Activated CD4-positive, alpha-beta T cell treated with anti-CD3 and anti-CD28 coated beads, Interleukin-2, amount 50 U/mL, for 24 hours (primary cell): ENCODE measurements at places on chromosomes 7 and 10.

DNA sequence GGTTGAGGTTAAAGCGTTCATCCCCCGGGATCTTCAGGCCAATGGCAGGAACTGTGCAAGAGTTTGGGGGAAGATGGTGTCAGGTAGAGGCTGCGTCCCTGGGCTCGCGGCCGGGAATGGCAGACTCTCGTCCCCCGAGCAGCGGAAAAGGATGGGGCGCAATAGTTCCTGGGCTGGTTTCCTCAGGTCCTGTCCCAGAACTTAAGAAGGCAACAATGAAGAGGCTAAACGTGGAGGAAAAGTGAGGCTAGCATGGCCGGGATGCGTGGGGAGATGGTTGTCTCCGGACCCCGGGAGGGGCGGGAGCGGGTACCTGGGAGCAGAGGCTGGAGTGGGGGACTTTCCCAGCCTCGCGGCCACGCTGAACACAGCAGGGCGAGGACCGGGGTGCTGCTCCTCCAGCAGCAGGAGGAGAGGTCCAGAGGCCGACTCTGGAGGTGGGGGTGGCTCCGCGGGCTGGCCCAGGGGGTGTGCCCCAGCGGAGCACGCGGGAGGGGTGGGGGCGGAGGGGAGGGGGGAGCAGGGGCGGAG is 882 bp downstream of the IRF5 start:
- DNase-seq: no peak

DNA sequence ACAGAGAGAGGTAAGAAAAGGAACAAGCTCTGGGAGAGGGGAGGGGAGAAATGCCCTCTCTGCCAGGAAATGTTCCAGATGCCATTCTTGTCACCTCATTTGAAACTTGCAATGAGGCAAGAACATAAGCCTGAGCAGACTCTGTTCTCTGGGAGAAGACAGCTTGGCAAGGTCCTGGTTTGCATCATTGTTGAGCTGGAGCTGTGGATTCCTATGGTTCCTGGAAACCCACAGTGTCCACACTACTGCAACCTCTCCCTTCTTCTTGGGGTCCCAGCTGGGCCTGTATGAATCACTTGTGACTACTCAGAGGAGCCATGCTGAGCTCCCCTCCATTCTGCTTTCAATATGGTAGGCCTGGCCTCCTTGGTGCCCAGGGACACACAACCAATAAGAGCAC is 60.8 kb upstream of the HECTD2 start:
- no peak for DNase-seq

DNA sequence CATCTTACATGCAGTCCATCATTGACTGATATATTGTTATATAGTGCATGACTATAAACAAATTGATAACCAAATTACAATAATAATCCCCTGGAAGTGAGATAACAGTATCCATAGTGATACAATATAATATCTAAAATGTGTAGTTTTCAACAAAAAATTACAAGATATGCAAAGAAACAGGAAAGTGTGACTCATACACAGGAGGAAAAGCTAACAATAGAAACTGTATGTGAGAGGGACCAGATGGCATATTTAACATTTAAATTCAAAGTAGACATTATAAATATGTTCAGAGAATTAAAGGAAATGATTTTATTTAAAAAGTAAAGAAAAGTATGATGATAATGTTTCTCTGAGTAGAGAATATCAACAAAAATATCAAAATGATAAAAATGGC is 8.0 kb downstream of the OR9A2 start:
- DNase-seq: no peak

DNA sequence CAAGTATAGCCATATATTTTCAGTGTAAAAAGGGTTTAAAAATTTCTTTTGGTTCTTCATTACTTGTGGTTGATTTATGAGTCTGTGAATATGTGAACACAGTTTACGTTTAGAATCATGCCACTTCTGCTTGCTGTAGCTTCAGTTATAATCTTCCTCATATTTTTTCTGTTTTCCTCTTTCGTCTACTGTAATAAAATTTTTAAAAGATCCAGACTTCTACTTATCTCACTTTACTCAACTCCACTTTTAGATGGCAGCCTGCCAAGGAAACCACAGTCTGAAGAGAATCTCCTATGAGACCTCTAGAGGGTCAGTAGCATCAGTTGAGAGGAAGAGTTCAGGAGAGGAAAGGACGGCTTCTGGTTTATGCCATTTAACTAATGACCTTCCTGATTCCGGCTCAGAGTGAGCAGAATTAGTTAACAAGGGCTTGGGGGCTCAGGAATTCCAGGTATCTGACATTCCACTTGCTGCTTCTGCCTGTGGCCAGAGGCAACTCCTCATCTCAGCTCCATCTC is 21.4 kb downstream of the CREB5 start:
- DNase-seq: no peak

GRCh38 chr7:140981951-140982350 is 32.8 kb downstream of the MRPS33 start:
- no peak for DNase-seq

GRCh38 chr10:74238031-74238431 is 87.0 kb downstream of the ADK start:
- no peak for DNase-seq

DNA sequence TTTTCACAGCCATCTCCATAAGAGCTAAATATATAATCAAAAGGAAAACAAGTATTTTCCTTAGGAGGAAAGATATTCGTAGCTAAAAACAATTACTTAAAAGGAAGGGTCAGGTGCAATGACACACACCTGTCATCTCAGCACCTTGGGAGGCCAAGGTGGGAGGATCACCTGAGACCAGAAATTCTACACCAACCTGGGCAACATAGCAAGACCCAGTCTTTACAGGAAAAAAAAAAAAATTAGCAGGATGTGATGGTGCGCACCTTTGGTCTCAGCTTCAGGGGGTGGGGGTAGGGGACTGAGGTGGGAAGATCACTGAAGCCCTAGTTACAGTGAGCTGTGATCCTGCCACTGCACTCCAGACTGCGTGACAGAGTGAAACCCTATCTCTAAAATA is 11.9 kb downstream of the TNPO3 start:
- DNase-seq: no peak

DNA sequence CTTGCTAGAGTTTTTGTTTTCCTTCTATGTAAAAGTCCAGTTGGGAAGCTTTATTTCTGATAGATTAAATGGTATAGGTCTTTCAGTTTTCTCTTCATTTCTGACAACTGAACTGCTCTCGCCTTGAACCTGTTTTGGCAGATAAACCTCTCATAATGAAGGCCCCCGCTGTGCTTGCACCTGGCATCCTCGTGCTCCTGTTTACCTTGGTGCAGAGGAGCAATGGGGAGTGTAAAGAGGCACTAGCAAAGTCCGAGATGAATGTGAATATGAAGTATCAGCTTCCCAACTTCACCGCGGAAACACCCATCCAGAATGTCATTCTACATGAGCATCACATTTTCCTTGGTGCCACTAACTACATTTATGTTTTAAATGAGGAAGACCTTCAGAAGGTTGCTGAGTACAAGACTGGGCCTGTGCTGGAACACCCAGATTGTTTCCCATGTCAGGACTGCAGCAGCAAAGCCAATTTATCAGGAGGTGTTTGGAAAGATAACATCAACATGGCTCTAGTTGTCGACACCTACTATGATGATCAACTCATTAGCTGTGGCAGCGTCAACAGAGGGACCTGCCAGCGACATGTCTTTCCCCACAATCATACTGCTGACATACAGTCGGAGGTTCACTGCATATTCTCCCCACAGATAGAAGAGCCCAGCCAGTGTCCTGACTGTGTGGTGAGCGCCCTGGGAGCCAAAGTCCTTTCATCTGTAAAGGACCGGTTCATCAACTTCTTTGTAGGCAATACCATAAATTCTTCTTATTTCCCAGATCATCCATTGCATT is 27.1 kb downstream of the MET start:
- no peak for DNase-seq

GRCh38 chr10:84822931-84823630 is 494.7 kb downstream of the CCSER2 start:
- DNase-seq: no peak
